ENCODE measurements at places on chromosomes 4 and X. TPM values are rescaled to one million over a fixed set of nuclear protein-coding genes. Genes with fewer than 3 reads are reported as not detected.

- H3K4me1 ChIP-seq = no peaks in the 10 kb centered on the region
- H3K27ac ChIP-seq = no peak overlapping the region
Observed at GRCh38 chr4:177728361-177729152, 286.3 kb upstream of the AGA start.

GRCh38 chr4:30825008-30825770 lies 105.0 kb downstream of the PCDH7 start:
- H3K4me1 ChIP-seq = no peaks in the 10 kb centered on the region
- H3K4me3 ChIP-seq = no peak overlapping the region
- no peak overlapping the region for H3K27ac ChIP-seq
- no peaks in the 10 kb centered on the region for H3K36me3 ChIP-seq

DNA sequence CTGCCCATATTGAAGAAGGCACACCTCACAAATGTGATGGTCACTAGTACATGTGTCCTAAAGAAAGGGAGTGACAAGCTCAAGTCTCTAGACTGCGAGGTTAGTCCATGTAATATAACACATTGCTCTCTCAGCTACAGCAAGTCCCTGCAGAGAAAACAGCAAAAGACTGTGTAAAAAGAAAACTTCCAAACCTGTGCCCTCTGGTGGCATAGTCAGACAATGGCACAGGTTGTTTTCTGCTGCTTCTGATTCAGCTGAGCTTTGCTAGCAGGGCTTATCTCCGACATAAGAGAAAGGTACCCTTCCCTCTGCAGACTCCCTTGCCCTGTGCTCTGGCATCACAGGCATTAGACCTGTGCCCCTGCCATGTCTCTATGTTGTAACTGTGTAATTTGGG lies 1.4 kb upstream of the SERPINA7 start:
- DNase-seq = peak; percentile 52
- H3K36me3 ChIP-seq = no peaks in the 10 kb centered on the region
- peaks cover 44% of the 10 kb centered on the region for H3K4me1 ChIP-seq
- H3K27me3 ChIP-seq = no peaks in the 10 kb centered on the region

The YIPF7 gene
- total RNA-seq = not detected

DNA sequence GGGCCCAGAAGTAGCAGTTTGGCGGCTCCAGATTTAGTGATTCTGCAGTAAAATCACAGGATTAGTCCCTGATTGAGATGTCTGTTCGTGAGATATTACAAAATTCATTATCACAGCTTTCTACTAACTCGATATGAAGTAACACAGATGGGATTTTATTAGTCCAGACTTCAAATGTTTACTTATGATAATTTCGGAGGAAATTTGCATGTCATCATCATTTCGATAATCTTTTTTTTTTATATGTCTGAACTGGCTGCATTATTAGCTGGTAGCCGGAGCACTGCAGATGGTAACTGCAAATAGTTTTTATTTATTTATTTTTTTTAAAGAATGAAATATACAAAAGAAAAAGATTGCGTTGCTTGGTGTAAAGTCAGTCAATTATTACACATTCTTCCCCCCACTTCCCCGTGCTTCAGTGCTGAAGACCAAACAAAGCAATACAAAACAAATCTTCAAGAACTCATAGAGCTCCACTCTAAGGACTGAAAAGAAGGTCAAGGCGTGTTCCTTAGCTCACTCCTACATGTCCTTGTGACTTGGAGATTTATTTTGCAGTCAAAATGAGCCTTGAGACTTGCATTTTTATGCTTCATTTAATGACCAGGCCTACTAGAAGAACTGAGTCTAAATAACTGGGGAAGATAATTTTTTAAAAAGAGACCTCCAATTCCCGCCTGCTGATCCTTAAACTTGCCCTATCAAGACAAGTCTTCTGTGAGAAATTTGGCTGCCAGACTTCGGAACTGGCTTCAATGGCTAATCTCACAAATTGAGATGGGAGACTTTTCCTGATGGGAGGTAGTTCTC lies 11.7 kb upstream of the PITX2 start:
- DNase-seq = no peak
- peaks cover 2% of the 10 kb centered on the region for H3K27me3 ChIP-seq
- H3K4me1 ChIP-seq = 0 out of 2 replicates have a peak, but pooled peaks cover 4% of the 10 kb centered on the region
- H3K4me3 ChIP-seq = no peak overlapping the region
- no peak overlapping the region for H3K27ac ChIP-seq

The CLDN22 gene
- not detected for total RNA-seq

GRCh38 chrX:53644751-53645150 lies 41.8 kb downstream of the HUWE1 start:
- DNase-seq = no peak
- no peak overlapping the region for H3K4me3 ChIP-seq
- H3K27ac ChIP-seq = no peak overlapping the region
- H3K4me1 ChIP-seq = peaks cover 7% of the 10 kb centered on the region

The RHOXF2 gene
- not detected for total RNA-seq

The APEX2 gene
- total RNA-seq = 12.7 TPM

DNA sequence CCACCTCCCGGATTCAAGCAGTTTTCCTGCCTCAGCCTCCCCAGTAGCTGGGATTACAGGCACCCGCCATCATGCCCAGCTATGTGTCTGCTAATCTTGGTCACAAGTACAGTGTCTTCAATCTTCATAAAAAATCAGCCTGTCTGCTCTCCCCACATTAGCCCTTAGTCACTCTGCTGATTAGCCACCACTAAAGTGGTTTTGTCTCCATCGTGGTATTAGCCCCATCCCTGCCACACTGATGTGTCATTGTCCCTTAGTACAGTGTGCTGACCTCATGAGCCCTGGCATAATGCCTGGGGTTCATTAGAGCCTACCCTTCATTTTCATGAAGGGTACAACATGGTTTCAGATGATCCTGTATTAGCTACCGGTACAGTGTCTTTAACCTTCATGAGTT lies 49.9 kb downstream of the ZNF157 start:
- no peak for DNase-seq
- H3K4me1 ChIP-seq = no peaks in the 10 kb centered on the region
- H3K27ac ChIP-seq = no peak overlapping the region

- no peak overlapping the region for H3K4me3 ChIP-seq
- no peaks in the 10 kb centered on the region for H3K27me3 ChIP-seq
- no peak overlapping the region for H3K27ac ChIP-seq
- no peaks in the 10 kb centered on the region for H3K36me3 ChIP-seq
- H3K4me1 ChIP-seq = no peaks in the 10 kb centered on the region
- DNase-seq = no peak
Observed at GRCh38 chrX:104721854-104722253, 155.9 kb downstream of the IL1RAPL2 start.

DNA sequence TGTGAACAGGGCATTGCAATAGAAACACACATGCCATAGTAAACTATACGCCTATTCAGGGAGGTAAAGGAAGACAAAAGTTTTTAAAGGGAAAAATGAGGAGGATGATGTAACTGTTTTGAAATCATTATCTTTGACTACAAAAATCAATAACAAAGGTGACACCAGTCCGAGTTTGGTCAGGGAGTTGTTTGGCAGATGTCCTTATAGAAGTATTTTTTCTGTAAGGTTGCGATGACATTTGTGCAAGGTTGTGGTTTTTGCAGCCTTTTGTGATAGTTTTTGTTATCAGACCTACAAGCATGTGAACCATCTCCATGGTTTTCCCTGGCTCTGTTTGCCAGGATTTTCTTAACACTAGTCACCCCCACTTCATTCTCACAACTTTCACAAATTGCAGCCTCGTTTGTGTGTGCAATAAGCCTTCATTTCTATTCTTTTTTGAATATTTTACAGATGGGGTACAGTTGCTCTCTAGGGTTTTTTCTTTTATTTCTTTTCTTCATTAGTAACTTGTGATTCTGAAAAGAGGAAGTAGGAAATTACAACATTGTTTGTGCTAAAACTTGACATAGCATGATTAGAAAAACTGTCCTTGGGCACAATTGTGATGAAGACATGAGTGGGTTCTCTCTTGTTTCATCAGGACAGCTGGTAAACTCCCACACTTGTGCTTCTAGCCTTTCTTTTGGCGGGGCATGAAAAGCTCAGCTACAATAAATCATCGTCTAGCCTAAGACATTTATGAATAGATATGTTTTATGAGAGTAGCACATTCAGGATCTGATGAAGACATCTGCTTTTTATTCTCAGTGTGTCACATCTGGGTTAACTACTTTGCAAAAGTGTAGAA lies 60.2 kb upstream of the PNPLA4 start:
- no peak overlapping the region for H3K4me3 ChIP-seq
- H3K27ac ChIP-seq = peak overlapping the region; percentile 38
- H3K27me3 ChIP-seq = no peaks in the 10 kb centered on the region
- peaks cover 36% of the 10 kb centered on the region for H3K4me1 ChIP-seq
- peak; percentile 35 for DNase-seq

The TRO gene
- total RNA-seq = 7.5 TPM
